ENCODE measurements at places on chromosomes 1 and 21. TPM values are rescaled to one million over a fixed set of nuclear protein-coding genes. Genes with fewer than 3 reads are reported as not detected.

GRCh38 chr21:27719226-27719625 lies 752.3 kb upstream of the ADAMTS5 start:
- DNase-seq = no peak

- no peak for DNase-seq
Observed at GRCh38 chr1:21752186-21752585, 30.8 kb downstream of the USP48 start.

- DNase-seq = no peak
Observed at GRCh38 chr21:45834821-45835293, 146.7 kb upstream of the COL6A1 start.

The SLC2A5 gene
- total RNA-seq = not detected

The VCAM1 gene
- not detected for total RNA-seq

The NBPF26 gene
- total RNA-seq = 11.4 TPM

GRCh38 chr1:205637854-205638468 lies 6.2 kb upstream of the ELK4 start:
- DNase-seq = no peak

DNA sequence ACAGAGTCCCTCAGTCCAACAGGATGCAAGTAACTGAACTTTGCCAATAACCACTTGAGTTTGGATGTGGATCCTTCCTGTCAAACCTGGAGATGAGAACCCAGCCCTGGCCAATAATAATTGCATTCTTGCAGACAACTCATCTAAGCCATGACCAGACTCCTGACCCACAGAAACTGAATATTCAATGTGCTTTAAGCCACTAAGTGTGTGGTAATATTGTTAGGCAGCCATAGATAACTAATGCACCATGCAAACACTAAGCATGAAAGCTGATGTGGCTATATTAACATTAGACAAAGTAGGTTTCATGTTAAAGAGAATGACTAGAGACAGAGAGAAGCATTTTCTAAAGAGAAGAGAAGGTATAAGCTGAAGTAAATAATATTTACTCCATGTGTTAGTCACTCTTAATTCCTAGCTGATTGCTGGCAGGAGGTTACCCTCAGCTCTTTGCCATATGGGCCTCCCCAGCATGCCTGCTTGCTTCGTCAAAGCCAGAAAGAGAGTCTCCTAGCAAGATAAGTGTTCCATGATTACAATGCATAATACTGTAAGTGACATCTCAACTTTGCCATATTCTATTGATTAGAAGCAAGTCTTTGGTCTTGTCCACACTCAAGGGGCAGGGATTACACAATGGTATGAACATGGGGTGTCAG lies 276.4 kb upstream of the PLXNA2 start:
- DNase-seq = peak; percentile 53

- DNase-seq = peak; percentile 95
Observed at GRCh38 chr1:58815069-58815685, 31.3 kb upstream of the JUN start.

The CD5L gene
- not detected for total RNA-seq

DNA sequence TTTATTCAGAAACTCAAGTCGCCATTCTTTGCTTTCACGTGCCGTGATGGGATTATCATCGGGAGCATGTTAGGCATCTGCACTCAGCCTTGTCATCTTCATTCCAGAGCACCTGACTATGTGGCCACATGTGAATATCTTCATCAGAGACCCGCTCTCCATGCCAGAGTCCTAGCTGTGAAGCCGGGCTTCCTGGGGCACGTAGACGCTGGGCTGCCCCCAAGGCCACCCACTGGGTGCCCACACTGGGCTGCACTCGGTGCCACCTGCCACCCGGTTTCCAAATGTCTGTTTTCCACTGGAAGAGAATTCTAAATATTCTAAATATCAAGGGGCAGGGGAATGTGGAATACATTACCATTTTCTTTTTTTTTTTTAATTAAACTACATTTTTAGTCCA lies 43.8 kb downstream of the SLC37A1 start:
- DNase-seq = no peak

The RNU1-4 gene
- not detected for total RNA-seq

The DPYD gene
- 30.3 TPM for total RNA-seq

- DNase-seq = no peak
Observed at GRCh38 chr1:53321366-53321765, 6.5 kb downstream of the LRP8 start.

The SLC22A15 gene
- 0.74 TPM for total RNA-seq

The GOLT1A gene
- not detected for total RNA-seq

GRCh38 chr1:78055565-78056132 lies 9.9 kb downstream of the GIPC2 start:
- no peak for DNase-seq

GRCh38 chr21:38205940-38206339 lies 50.9 kb upstream of the KCNJ15 start:
- no peak for DNase-seq

GRCh38 chr1:185895208-185895900 lies 161.2 kb downstream of the HMCN1 start:
- no peak for DNase-seq

The CROCC gene
- total RNA-seq = 18.1 TPM

DNA sequence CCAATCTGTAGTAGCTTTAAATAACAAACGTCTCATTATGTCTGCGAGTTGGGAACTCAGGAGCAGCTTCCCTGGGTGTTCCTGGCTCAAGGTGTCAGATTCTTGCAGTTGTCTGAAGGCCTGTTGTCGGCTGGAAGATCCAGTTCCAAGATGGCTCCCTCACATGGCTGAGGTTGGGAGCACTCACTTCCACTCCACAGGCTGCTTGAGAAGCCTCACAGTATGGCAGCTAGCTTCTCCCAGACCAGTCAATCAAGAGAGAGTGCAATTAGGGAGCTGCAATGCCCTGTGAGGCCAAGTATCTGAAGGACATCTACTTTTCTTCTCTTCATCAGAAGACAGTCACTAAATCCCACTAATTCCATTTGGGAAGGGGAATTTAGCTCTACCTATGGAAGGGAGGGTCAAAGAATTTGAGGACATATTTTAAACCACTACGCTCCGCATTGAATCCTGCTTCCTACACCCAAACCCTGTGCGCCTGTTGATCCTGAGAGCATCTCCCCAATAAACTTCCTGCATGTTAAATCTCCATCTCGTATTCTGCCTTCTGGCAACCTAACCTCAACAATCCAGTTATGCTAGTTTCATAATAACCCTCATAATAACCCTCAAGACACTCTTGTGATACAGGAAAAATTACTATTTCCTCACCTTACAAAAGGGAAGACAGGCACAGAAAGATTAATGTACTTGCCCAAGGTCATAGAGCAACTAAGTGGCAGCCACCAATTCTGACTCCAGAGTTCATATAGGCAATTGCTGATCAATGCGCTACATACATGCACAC lies 3.6 kb upstream of the VPS26C start:
- DNase-seq = no peak

The C8A gene
- not detected for total RNA-seq

Data from MG63 (cell line).